ENCODE measurements at places on chromosomes 6 and 20.

DNA sequence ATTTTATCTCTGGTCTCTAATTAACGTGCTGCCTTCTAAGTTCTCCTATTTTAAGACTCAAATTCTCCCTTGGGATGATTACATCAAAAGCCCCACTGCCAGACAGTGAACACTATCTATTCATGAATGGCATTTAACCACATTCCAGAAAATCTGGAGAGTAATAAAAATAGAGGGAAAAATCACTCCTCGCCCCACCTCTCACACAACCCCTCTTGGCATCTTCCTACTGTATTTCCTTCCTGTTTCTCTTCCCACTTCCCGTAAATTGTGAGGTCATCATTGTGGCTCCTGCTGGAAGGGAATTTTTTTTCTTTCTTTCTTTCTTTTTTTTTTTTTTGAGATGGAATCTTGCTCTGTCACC, 31.5 kb downstream of the RAB44 start:
- DNase-seq: no peak

- DNase-seq: no peak
Observed at GRCh38 chr6:135498185-135498841, 773 bp upstream of the AHI1 start.

GRCh38 chr20:25173886-25174308, 21.6 kb upstream of the ENTPD6 start:
- DNase-seq: no peak

DNA sequence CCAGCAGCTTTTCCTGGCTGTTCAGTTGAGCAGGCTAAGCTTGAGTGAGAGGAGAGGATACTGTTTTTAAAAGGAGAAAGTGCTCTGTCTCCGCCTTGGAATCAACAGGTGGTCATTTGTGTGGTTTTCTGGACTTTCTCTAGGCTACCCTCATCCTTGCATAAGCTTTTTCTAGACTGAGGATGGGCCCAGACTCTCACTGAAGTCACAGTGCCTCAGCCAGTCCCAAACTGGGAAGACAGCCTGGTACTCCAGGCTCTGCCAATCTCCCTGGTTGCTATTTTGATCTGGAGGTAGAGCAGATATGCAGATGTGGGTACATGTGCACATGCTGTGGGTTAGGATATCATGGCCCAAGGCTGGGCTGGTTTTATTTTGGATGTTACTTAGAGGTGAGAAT, 7.0 kb downstream of the SCUBE3 start:
- DNase-seq: no peak

GRCh38 chr6:25280344-25281074, 1.3 kb downstream of the CARMIL1 start:
- DNase-seq: no peak

- no peak for DNase-seq
Observed at GRCh38 chr20:19176470-19177052, 35.9 kb upstream of the SLC24A3 start.

GRCh38 chr6:30847421-30847970, 36.8 kb upstream of the DDR1 start:
- DNase-seq: no peak

- no peak for DNase-seq
Observed at GRCh38 chr6:149445095-149445466, 39.7 kb downstream of the ZC3H12D start.

- DNase-seq: no peak
Observed at GRCh38 chr6:69422475-69422874, 374.3 kb downstream of the LMBRD1 start.

DNA sequence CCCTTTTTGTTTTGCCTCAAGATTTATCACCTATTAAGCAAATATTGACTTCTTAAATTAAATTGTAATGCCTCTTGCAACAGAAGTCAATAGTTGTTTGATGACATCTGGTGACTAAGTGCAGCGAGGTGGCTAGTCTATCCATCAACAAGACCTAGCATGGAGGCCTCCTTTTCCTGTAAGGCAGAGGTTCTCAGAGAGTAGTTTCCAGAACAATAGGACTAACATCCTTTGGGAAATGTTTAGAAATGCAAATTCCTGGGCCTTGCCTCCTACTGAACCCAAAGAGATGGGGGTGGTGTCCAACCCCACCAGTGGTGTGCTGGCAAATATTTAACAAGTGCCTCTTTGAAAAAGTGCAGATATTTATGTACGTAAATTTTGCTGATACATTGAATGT, 143.7 kb downstream of the SCP2D1 start:
- DNase-seq: no peak
